Adrenal gland (tissue), 19 donors: ENCODE measurements at places on chromosomes 7 and 10. TPM values are rescaled to one million over a fixed set of nuclear protein-coding genes. Genes with fewer than 3 reads are reported as not detected.
A peak's percentile ranks its signal among the peaks of the same experiment; 100 is the strongest.

DNA sequence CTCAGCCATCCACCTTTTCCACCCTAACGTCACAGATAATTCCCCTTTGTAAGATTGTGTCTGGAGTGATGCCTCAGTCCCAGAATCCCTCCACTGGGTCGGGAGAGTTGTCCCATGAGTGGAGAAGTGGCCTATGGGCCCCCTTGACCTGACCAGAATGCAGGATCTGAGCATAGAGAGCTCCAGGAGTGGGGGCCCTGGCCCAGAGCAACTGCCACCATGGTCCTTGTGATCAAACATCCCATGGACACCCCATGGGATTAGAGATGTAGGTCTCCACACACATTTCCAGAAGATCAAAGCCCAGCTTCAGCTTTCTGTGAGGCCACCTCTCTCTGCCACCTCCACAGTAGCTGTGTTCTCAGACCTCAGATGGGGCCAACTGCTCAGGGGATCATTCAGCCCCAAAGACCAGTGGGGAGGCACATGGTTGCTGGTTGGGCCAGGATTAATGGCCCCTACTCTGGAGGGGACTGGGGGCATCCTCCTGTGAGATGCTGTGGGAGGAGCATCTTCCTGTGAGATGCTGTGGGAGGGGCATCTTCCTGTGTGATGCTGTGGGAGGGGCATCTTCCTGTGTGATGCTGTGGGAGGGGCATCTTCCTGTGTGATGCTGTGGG, 28.5 kb upstream of the DPYSL4 start:
- H3K4me3 ChIP-seq, result no peak overlapping the region
- no peaks in the 10 kb centered on the region for H3K4me1 ChIP-seq
- no peaks in the 10 kb centered on the region for H3K36me3 ChIP-seq
- H3K27ac ChIP-seq, result no peak overlapping the region

DNA sequence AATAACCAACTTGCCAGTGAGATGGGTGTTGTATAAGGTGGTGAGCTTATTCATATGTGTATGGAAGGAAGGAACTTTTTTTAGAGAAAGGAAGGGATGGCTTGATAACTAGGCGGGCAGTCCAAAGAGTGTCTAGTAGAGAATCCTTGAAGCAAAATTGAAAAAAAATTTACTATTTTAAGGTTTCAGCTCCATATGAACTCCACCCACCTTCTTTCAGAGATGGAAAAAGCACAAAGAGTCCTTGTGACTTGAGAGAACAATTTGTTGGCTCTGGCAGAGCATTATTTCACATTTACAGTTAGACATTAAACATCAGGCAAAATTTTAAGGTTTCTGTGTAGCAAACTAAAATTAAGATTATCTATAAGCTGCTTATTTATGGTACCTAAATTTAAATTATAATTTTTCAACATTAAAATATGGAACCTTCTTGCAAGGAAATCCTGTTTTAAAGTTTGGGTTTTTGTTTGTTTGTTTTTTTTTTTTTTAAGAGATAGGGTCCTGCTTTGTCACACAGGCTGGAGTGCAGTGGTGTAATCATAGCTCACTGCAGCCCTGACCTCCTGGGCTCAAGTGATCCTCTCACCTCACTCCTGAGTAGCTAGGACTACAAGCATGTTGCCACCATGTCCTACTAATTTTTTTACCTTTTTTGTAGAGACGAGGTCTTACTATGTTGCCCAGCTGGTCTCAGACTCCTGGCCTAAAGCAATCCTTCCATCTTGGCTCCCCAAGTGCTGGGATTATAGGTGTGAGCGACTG, 12.2 kb downstream of the PTPN12 start:
- peaks cover 10% of the 10 kb centered on the region for H3K4me1 ChIP-seq
- H3K27ac ChIP-seq, result no peak overlapping the region
- DNase-seq, result no peak
- no peak overlapping the region for H3K4me3 ChIP-seq
- no peaks in the 10 kb centered on the region for H3K27me3 ChIP-seq
- H3K36me3 ChIP-seq, result no peaks in the 10 kb centered on the region

GRCh38 chr10:107653832-107654287, 489.4 kb upstream of the SORCS1 start:
- no peaks in the 10 kb centered on the region for H3K27me3 ChIP-seq
- H3K4me3 ChIP-seq, result peak overlapping the region; percentile 56
- no peak overlapping the region for H3K27ac ChIP-seq
- peak; percentile 17 for DNase-seq

DNA sequence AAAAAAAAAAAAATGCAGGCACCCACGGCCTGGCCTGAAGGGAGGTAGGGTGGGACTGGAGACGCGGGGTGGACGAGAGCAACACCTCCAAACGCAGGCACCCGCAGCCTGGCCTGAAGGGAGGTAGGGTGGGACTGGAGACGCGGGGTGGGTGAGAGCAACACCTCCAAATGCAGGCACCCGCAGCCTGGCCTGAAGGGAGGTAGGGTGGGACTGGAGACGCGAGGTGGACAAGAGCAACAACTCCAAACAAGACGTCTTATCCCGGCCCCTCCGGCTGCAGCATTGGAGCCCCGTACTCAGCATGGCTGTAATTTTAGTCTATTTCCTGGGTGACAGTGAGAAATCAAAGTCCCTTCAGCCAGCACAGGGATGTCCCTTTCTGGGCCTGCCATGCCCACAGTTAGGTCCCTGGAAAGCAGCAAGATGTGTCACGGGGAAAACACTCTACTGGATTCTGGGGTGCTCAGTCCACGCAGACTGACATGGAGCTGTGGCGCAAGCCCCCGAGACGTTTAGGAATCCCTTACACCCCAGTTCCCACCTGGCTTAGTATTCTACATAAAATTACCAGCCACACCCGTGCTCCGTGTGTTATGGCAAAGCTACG, 119.9 kb downstream of the WDR37 start:
- H3K4me3 ChIP-seq, result no peak overlapping the region
- no peaks in the 10 kb centered on the region for H3K27me3 ChIP-seq
- H3K27ac ChIP-seq, result no peak overlapping the region
- DNase-seq, result no peak
- H3K36me3 ChIP-seq, result no peaks in the 10 kb centered on the region

DNA sequence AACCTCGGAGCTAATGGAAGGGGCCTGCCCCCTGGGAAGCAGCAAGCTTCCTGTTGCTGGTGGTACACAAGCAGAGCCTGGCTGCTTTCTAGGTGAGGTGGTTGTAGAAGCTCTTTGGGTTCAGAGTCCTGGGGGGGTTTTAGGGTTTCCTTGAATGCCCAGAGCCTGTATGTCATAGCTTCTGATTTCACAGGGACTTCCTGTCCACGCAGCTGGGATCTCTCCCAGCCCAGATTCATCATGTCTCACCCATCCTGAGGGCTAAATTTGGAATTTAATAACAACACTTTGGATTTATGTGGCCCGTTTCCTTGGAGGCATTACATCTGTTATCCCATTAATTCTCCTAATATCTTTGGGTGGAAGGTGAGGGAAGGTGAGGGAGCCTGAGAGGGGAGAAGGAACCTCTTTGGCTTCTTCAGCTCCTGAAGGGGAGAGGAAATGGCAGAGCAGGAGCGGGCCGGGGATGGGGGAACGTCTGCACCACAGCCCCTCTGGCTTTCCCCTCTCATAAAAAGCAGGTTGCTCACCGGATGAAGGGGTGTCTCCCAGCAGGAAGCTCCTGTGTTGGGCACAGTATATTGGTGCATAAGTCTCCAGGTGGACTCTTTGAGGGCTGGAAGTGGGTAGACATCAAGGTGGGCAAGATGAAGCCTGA, 19.7 kb downstream of the RPS24 start:
- no peaks in the 10 kb centered on the region for H3K36me3 ChIP-seq
- no peak for DNase-seq
- H3K4me1 ChIP-seq, result no peaks in the 10 kb centered on the region

- peak; percentile 50 for DNase-seq
- H3K36me3 ChIP-seq, result no peaks in the 10 kb centered on the region
- H3K4me1 ChIP-seq, result no peaks in the 10 kb centered on the region
- H3K27me3 ChIP-seq, result no peaks in the 10 kb centered on the region
- H3K27ac ChIP-seq, result no peak overlapping the region
Measured at GRCh38 chr10:72709041-72709440, 17.1 kb downstream of the MCU start.

DNA sequence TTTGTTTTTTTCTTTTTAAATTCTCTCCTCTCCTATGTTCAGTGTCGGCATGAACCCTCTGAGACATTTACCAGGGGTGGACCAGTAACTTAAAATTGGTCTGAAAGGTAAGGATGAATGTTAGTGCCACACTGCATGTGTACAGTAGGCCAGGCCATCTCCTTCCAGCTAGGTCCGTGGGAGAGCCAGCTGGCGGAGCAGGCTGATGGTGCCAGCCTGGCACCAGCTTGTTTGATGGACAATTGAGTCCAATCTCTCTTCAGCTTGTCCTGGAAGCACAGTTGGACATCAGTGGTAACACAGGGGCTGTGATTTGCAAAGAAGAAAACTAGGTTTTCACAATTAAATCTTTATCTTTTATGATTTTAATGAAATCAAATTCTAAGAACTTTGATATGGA, 136.5 kb downstream of the CNNM2 start:
- no peak overlapping the region for H3K4me3 ChIP-seq
- DNase-seq, result no peak
- no peaks in the 10 kb centered on the region for H3K27me3 ChIP-seq
- H3K4me1 ChIP-seq, result peaks cover 32% of the 10 kb centered on the region

DNA sequence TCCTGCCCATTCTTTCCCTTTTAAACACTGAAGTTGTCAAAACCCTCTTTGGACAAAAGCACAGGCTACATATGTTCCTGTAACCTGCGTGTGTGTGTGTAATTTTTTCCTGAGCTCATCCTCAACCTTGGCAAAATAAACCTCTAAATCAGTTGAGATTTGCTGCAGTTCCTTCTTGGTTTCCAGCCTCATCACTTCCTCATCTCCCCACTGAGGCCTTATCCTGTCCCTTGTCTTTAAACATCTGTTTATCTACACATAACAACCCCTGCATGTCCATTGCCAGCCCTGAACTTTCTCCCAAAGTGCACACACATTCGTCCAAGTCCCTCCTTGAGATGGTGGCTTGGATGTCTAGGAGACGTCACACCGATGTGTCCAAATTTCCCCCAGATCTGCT, 35.5 kb downstream of the LYZL2 start:
- H3K4me3 ChIP-seq, result no peak overlapping the region
- H3K27me3 ChIP-seq, result no peaks in the 10 kb centered on the region
- DNase-seq, result no peak
- H3K36me3 ChIP-seq, result no peaks in the 10 kb centered on the region
- H3K4me1 ChIP-seq, result no peaks in the 10 kb centered on the region
- H3K27ac ChIP-seq, result no peak overlapping the region

- H3K27me3 ChIP-seq, result no peaks in the 10 kb centered on the region
- no peaks in the 10 kb centered on the region for H3K4me1 ChIP-seq
- H3K27ac ChIP-seq, result no peak overlapping the region
- H3K36me3 ChIP-seq, result no peaks in the 10 kb centered on the region
Measured at GRCh38 chr10:8726084-8726778, 671.7 kb downstream of the GATA3 start.

- H3K36me3 ChIP-seq, result no peaks in the 10 kb centered on the region
- peak within 1 kb of the TSS; percentile 40 for H3K4me3 ChIP-seq
- no peak within 1 kb of the TSS for H3K27ac ChIP-seq
- H3K4me1 ChIP-seq, result peaks cover 13% of the 10 kb centered on the region
- DNase-seq, result peak; percentile 80
- H3K27me3 ChIP-seq, result no peaks in the 10 kb centered on the region
Measured at GRCh38 chr10:689452-690371, at the start of gene DIP2C. Gene DIP2C (minus strand): TSS chr10:689668. CDS start chr10:689578, 90 bp downstream.

GRCh38 chr7:157306846-157307838, 29.7 kb upstream of the DNAJB6 start:
- H3K4me1 ChIP-seq, result no peaks in the 10 kb centered on the region
- no peaks in the 10 kb centered on the region for H3K36me3 ChIP-seq
- no peak for DNase-seq
- no peak overlapping the region for H3K4me3 ChIP-seq
- H3K27me3 ChIP-seq, result no peaks in the 10 kb centered on the region

GRCh38 chr10:16673443-16673842, 143.8 kb downstream of the RSU1 start:
- H3K27me3 ChIP-seq, result no peaks in the 10 kb centered on the region
- no peaks in the 10 kb centered on the region for H3K4me1 ChIP-seq
- DNase-seq, result no peak
- no peak overlapping the region for H3K4me3 ChIP-seq
- no peaks in the 10 kb centered on the region for H3K36me3 ChIP-seq

GRCh38 chr10:30562787-30563186, 66.8 kb downstream of the LYZL2 start:
- no peaks in the 10 kb centered on the region for H3K27me3 ChIP-seq
- no peaks in the 10 kb centered on the region for H3K36me3 ChIP-seq
- H3K4me1 ChIP-seq, result no peaks in the 10 kb centered on the region
- no peak for DNase-seq
- no peak overlapping the region for H3K4me3 ChIP-seq

DNA sequence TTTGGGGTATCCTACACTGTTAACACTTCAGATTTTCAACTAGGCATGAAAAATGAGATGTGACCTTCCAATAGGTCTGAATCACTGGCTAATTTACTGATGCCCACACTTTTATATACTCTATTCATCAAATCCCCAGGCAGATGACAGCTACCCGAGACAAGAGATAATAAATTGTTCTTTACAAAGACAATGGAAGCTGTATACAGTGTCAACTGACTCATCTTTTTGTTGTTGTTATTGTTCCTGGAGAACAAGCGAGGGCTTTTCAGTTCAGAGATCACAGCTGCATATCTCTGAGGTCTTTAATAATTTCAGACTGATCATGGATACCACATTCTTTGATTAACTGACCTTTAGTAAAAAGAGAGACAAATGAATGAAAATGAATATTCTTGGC, 228.9 kb downstream of the SDHAF3 start:
- DNase-seq, result no peak
- peaks cover 3% of the 10 kb centered on the region for H3K4me1 ChIP-seq
- no peak overlapping the region for H3K4me3 ChIP-seq
- no peak overlapping the region for H3K27ac ChIP-seq
- H3K27me3 ChIP-seq, result no peaks in the 10 kb centered on the region

- H3K27me3 ChIP-seq, result peaks cover 19% of the 10 kb centered on the region
- H3K36me3 ChIP-seq, result no peaks in the 10 kb centered on the region
- peak; percentile 22 for DNase-seq
- H3K4me3 ChIP-seq, result no peak overlapping the region
Measured at GRCh38 chr10:16520900-16521299, 779 bp downstream of the C1QL3 start.

GRCh38 chr10:87550741-87551140, 46.0 kb downstream of the MINPP1 start:
- no peak overlapping the region for H3K4me3 ChIP-seq
- H3K27ac ChIP-seq, result no peak overlapping the region
- H3K27me3 ChIP-seq, result no peaks in the 10 kb centered on the region
- DNase-seq, result no peak

GRCh38 chr10:84328418-84329195, at the start of gene CCSER2:
Gene CCSER2 (plus strand): TSS chr10:84328589. CDS start chr10:84371053, 42,464 bp downstream.
- H3K36me3 ChIP-seq, result no peaks in the 10 kb centered on the region
- H3K4me1 ChIP-seq, result peaks cover 25% of the 10 kb centered on the region
- no peaks in the 10 kb centered on the region for H3K27me3 ChIP-seq
- H3K4me3 ChIP-seq, result peak within 1 kb of the TSS; percentile 98

The SPAM1 gene
- total RNA-seq, result not detected

The C10orf53 gene
- not detected for total RNA-seq

The MACROH2A2 gene
- total RNA-seq, result 2.0 TPM

The PRKCQ gene
- total RNA-seq, result 0.84 TPM

The LFNG gene
- 4.7 TPM for total RNA-seq

The NUTM2A gene
- total RNA-seq, result 0.61 TPM

The ACHE gene
- total RNA-seq, result 0.55 TPM

The KCNH2 gene
- total RNA-seq, result 8.9 TPM

The GSAP gene
- 29.9 TPM for total RNA-seq

The ZNF282 gene
- total RNA-seq, result 16.5 TPM

The SP8 gene
- total RNA-seq, result not detected

The NUTM2B gene
- total RNA-seq, result 0.83 TPM

The SPDYE16 gene
- not detected for total RNA-seq
